ENCODE measurements at places on chromosomes 12 and 14.

DNA sequence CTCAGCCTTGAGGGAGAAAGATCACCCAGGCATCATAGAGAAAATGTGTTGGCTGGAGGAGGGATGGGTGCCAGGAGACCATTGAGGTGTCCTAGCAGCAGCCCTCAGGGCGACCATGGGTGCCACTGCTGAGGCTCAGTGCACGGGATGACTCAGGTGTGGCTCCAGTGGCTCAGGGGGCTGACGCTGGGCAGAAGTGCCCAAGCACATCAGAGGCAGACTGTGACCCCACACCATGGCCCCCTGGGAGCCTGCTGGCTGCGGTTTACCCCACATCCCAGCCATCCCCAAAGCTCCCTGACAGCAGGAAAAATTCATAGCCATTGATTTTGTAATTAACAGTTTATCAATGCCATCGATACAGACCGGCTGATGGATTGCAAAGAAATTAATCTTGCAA, 120.7 kb downstream of the ESRRB start:
- no peak for DNase-seq

DNA sequence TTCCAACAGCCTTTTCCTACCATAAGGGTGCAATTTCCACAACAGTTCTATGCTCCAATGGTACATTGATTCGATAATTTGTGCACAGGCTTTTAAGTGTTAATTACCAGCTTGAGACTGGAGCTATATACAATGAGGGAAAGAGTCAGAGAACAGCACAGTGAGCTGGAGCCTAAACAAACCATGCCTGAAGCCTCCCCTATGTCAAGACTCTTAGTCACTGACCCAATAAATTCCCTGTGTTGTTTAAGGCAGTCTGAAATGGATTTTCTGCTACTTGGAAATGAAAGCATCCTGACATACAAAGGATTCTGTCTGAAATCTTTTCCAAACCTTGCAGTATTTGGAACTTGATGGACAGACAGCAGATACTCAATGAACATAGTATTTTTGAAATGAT, 149.0 kb downstream of the EFCAB11 start:
- no peak for DNase-seq

- DNase-seq = no peak
These were observed 192.9 kb downstream of the C12orf75 start for GRCh38 chr12:105523164-105524057.

DNA sequence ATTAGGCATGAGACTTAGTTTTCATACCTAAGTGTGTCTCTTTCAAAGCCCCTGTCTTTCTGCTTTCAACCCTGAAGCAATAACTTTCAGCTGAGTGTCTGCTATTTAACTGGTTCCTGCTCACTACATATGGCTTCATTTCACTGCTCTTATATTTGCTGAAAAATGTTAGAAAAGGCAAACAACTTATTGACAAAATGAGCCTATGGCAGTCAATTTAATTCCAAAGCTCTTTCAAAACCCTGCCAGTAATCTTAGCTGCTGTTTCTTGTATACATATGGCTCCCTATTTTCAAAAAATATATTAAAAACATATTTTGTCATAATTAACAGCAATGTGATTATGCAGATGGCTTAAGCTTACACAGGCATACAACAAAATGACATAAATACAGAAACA, 334.1 kb upstream of the MGAT4C start:
- DNase-seq = no peak

GRCh38 chr14:90426663-90427062, 29.8 kb downstream of the CALM1 start:
- no peak for DNase-seq

Measured in activated CD4-positive, alpha-beta T cell treated with anti-CD3 and anti-CD28 coated beads, Interleukin-2, amount 50 U/mL, for 4 hours (primary cell).